Left ventricle myocardium inferior (tissue), 1 donor: ENCODE measurements at places on chromosomes 2 and 18.

DNA sequence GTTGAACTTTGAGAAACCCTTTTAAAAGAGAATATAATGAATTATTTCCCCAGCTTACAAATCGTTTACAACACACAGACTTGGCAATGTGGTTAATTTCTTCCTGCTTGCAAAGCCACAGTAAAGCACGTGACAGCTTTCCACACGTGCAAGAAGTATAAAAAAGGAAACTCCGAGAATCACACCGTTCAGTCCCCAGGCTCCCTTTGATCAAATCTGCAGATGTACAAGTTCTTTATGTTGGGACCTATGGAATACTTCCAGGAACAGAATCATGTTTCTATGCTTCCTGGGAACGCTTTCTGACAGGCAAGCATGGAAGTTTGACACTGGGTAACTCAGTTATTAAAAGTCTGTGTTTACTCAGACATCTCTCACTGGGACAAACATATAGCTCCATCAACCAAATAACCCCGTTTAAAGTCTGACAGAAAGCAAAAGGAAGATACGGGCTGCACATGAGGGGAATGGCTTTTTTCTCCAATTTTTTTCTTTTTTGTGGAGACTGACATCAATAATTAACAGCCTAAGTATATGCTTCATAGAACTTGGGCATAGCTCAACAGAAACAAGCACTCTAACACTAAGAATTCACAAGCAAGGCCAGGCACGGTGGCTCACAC lies 134.8 kb downstream of the EIPR1 start:
- H3K4me1 ChIP-seq, result no peaks in the 10 kb centered on the region
- no peak for DNase-seq
- H3K27me3 ChIP-seq, result no peaks in the 10 kb centered on the region
- no peak overlapping the region for H3K4me3 ChIP-seq

GRCh38 chr2:216081487-216082116 lies at the start of the genes PECR and TMEM169:
Gene PECR, minus strand, starts transcription at chr2:216081809. Its CDS starts 68 bp downstream, at chr2:216081741.
Gene TMEM169, plus strand, starts transcription at chr2:216081919. Its CDS starts 14,045 bp downstream, at chr2:216095964.
- DNase-seq, result peak; percentile 86
- H3K27me3 ChIP-seq, result no peaks in the 10 kb centered on the region
- peak within 1 kb of the TSS; percentile 75 for H3K4me3 ChIP-seq

DNA sequence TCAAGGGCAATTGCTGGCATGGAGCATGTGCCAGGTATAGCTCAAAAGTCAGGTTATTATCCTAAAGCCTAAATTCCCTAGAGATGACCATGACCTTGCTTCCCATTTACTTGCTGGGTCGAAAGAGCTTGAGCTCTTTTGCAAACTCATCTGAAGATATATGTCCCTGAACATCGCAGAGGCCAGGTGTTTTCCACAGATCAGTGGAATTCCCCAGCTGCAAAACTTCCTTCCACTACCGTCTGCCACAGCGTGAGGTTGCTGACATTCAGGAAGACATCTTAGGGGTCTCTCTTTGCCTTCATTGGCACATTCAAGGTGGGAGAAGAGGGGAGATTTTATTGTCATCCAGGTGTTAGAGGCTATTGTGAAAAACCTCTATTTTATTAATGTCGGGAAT lies 171.0 kb downstream of the MIB1 start:
- H3K4me1 ChIP-seq, result no peaks in the 10 kb centered on the region
- H3K36me3 ChIP-seq, result no peaks in the 10 kb centered on the region
- no peaks in the 10 kb centered on the region for H3K27me3 ChIP-seq
- no peak overlapping the region for H3K27ac ChIP-seq

- H3K36me3 ChIP-seq, result no peaks in the 10 kb centered on the region
- no peak overlapping the region for H3K4me3 ChIP-seq
- H3K27ac ChIP-seq, result no peak overlapping the region
- H3K27me3 ChIP-seq, result peaks cover 51% of the 10 kb centered on the region
- H3K4me1 ChIP-seq, result no peaks in the 10 kb centered on the region
These were observed 181.0 kb upstream of the HNRNPA3 start for GRCh38 chr2:177031438-177032180.
